ENCODE measurements at places on chromosomes 1 and 21.

DNA sequence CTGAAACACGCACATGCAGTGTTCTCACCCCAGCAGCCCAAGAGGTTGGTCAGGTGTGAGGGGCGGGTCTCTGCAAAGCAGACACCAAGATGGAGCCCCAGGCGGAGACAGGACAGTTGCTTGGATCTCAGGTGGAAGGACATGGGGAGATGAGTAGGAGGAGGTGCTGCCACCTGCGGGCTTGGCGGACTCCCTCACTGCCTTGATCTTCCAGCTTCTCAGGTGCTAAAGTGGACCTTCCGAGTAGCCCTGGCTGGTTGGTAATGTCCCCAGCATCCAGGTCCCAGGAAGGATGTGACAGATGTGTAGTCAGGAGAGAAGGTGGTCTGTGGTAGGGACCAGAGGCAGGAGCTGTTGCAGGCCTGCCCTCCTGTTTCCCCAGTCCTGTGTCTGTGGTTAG is 114.1 kb downstream of the AJAP1 start:
- no peak for DNase-seq

DNA sequence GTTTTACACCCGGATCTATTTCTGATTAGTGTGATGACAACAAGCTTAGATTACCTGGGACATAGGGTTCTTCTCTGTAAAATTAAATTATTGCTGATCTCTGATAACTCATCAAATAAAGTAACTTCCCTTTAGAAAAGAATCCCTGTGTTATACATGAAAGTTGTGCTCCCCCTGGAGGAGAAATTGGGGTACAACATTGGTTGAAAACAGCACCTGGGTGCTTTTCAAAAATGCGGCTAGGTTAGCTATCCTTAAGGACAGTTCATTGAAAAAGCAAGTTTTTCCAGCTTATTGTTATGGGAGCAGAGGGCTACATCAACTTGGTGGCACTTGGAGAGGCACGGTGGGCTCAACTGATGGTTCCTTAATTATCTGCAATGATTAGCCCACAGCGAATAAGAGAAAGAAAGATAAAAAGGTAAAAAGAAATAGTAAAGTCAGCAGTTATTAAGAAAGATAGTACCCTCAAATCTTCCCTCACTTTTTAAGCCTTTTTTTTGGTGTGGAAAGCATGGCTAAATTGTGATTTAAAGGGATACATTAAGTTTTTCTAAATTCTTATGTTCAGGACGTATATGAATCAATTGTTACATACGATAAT is 97.8 kb downstream of the FMN2 start:
- DNase-seq = peak; percentile 23

- DNase-seq = no peak
These were observed 282.1 kb upstream of the BRINP3 start for GRCh38 chr1:190759807-190760206.

DNA sequence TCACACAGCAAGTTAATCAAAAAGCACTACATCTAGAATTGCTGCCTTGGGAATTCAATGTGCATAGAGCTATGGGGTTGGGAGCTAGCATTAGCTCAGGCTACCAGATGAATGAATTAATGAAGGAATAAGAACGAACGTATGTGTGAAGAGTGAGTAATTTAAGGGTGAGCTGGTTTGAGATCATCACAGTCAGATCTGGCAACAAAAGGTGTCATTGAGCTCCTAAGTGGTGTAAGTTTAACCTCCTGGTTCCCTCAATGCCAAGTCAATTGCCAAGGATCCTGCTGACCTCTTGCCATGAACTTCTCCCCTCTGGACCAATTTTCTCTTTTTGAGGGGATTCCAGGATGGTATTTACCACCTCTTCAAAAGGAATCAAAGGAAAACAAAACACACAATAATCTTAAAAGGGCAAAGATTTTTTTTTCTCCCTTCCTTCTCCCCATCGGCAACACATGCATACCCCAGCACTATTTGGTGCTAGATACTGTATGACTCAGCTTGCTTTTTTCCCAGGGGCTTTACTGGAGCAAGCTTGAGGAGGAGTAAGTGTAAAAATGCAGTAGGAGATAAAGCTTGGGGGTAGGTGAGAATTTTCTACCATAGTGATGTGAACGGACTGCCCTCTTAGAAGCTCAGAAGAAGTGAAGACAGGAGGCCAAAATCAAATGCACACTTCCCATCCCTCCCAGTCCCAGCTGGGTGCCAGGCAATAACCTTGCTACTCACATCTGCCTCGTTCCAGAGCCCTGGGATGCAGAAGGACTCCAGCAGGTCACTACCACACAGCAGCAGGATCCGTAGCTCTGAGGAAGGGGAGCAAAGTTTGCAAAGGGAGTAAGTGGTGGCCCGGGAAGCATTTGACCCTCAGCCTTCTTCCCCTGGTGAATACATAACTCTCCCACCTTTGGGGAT is 92.0 kb downstream of the LAMC2 start:
- DNase-seq = no peak

DNA sequence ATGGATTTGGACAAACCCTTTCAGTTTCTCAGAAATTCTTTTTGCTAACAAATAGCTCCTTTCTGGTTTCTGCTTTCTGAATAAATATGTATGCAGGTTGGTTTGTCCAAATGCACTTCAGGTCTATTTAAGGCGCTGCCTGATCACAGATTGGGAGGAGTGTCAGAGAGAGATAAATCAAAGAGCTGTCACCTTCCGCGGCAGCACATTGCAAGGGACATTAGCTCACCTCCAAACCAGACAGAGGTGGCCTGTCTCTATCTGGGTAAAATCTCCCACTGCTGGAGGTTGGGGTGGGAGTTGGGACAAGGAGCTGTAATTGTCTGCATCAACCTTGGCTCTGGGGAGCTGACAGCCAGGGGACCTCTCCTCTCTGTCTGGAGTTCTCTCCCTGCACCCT is 25.2 kb downstream of the PRAMEF20 start:
- no peak for DNase-seq

DNA sequence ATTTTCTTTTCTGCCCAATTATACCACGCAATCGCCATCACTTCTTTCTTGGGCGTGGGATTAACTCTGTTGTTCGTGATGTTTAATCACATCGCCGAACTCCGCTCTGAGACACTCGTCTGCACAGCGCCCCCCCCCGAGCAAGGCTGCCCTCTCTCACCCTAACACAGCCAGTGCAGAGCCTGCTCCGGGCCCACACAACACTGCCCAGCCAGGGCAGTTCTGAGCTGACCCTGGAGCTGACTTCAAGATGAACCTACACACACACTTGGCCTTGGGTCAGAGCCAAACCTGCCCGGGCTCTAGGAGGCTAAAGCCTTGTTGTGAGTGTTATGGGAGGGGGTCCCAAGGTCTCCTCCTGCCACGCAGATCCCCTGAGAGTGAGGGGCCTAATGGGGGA is 64.6 kb upstream of the LRP8 start:
- no peak for DNase-seq

DNA sequence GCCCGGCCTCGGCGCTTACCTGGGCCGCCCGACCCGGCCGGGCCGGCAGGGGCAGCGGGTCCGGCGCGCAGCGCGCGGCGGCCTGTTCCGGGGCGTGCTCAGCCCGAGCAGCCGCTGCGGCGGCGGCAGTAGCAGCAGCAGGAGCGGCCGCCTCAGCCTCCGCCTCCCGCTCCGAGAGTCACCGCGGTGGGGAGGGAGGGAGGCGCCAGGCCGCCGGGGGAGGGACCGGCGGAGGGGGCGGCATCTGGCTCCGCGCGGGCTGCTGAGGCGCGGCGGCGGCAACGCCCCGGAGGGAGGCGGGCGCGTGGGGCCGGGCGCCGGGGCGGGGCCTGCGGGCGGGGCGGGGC is at the start of gene CTNNBIP1:
TSS of gene CTNNBIP1 (minus strand) at position 194 of the 347 bp plus-strand sequence. CDS start 38,205 bp downstream, outside the sequence.
- DNase-seq = no peak

DNA sequence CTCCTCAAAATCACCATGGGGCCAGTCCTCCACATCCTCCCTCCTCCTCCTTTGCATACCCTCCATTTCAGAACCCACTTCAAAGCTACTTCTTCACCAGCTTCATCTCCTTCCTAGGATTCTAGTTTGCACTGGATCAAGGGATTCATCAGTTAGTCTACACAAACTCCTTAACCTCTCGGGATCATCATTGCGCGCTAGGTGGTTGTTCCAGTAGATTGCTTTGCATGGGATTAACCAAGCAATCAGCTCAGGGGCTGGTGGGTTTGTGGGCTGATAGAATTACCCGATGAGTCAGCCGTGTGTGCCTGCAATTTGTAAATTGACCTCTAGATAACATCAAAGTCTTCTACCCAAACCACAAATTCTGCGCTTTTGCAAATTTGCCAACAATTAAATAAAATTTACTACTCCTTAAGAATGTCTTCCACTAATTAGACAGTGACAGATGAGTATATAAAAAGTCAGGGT is 7.7 kb downstream of the KANK4 start:
- no peak for DNase-seq

- no peak for DNase-seq
These were observed 428.7 kb upstream of the LRRC7 start for GRCh38 chr1:69139007-69139406.

GRCh38 chr1:116841569-116842344 is 68.0 kb upstream of the PTGFRN start:
- DNase-seq = no peak

- DNase-seq = no peak
These were observed 35.3 kb downstream of the SLC1A7 start for GRCh38 chr1:53107090-53107489.

DNA sequence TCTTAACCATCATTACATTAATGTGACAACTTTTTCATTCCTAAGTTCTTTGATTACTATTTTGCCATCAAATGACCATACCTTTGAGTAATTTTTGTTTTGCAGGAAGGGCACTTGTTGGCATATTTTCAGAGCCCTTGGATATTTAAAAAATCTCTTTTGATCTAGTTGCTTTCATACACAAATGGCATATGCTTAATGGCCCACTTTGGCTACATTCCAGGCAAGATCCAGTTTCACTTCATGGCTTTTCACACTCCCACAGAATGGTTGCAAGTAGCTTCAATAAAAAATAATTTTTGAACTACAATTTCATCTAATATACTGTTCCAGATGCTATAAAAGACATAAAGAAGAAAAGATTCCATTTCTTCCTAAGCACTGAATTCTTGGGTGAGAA is 18.1 kb downstream of the ADAM30 start:
- DNase-seq = no peak

- DNase-seq = no peak
These were observed 34.9 kb upstream of the LYPLAL1 start for GRCh38 chr1:219138747-219139146.

- DNase-seq = no peak
These were observed 39.8 kb downstream of the TGFBR3 start for GRCh38 chr1:91846007-91846638.

- no peak for DNase-seq
These were observed 30.7 kb downstream of the EIF2D start for GRCh38 chr1:206581571-206581981.

GRCh38 chr1:244209955-244210354 is 158.9 kb downstream of the ZBTB18 start:
- DNase-seq = no peak

- DNase-seq = no peak
These were observed 299.6 kb downstream of the NPHP4 start for GRCh38 chr1:5692664-5693063.

DNA sequence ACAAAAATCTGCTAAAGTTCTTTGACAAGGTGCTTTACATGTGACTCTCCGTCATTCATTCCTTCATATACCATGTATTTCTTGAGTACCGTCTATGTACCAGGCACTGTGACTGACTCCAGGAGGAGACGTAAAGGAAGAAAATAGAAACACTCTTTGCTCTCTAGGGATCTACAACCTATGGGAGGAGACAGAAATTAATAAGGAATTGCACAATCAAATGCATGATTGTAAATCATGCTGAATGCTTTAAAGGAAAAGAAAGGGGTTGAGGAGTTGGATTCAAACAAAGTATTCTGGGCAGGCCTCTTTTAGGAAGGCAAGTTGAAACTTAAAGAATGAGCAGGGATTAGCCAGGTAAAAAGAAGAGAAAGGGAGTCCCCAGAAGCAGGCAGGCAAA is 239.1 kb upstream of the FGGY start:
- DNase-seq = no peak

DNA sequence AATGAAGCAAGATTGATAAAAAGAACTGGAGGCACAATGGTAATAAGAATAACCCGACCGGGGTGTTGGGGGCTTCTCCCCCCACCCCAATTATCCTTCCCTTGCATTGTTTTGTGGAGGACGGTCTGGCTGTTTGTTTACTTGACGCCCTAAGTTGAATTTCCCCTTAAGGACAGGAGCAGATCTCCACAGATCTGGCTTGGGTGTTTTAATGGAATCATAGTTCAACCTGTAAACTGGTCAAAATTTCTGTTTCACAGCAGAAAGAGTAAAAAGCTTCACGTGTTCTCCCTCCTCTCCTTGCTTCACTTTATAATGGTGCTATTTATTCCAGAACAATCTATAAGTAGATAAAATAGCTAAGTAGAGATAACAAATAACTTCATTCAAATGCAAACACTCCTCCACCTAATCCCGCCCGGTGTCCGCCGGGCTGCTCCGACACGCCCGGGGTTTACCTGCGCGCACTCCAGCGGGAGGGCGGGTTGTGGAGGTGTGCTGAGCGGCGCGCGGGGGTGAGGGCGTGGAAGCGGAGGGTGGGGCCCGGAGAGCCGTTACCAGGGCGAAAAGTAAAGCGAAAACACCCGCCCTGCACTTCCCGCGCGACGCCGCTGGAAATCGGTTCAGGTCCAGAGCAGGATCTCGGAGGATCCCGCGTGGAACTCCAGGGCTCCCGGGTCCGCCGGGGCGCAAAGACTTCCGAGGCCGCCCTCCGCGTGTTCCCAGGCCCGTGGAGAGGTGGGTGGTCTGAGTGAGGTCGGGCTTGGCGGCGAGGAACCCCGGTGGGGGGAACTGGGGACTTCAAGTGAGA is 2.0 kb upstream of the ATF3 start:
- DNase-seq = no peak

DNA sequence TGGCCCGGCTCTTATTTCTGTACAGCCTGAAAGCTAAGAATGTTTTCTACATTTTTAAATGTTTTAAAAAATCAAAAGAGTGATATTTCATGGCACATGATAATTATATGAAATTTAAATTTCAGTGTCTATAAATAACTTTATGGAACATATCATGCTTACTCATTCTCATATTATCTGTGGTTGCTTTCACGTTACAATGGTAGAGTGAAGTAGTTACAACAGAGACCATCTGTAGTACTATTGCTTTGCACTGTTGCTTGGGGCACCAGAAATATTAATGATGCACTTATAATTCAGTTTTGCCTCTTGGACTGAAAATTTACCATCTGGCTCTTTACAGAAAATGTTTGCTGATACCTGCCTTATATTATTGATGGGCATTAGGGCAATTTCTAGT is 481.6 kb downstream of the PLPP3 start:
- no peak for DNase-seq

DNA sequence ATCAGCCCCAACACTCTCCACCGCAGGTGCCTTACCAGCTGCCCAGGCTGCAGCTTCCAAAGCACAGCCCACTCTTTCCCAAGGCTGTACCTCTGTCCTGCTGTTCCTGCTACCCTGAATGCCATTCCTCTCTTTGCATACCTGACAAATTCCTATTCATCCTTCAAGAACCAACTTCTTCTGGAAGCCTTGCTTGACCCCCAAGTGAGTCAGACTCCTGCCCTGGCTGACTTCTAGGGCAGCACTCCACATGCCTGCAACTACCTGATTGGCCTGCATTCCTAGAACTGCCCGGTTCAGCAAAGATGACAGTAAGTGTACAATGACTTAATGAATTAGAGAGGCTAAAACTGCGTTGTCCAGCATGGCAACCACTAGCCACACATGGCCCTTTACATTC is 20.8 kb upstream of the PDZK1IP1 start:
- DNase-seq = no peak
